GM04504 (cell line): ENCODE measurements at places on chromosomes 16 and 17.
A peak's percentile ranks its signal among the peaks of the same experiment; 100 is the strongest.

GRCh38 chr16:67449336-67449735, 18.4 kb downstream of the HSD11B2 start:
- DNase-seq: no peak

GRCh38 chr17:80883831-80884735, 107.6 kb upstream of the CHMP6 start:
- DNase-seq: no peak

GRCh38 chr17:78130437-78131101, at the start of gene TMC8:
Gene TMC8, plus strand, starts transcription at chr17:78130771. Its CDS starts 818 bp downstream, at chr17:78131589.
- no peak for DNase-seq

- DNase-seq: peak; percentile 71
These were observed 16.3 kb upstream of the CDH15 start for GRCh38 chr16:89155184-89155679.

DNA sequence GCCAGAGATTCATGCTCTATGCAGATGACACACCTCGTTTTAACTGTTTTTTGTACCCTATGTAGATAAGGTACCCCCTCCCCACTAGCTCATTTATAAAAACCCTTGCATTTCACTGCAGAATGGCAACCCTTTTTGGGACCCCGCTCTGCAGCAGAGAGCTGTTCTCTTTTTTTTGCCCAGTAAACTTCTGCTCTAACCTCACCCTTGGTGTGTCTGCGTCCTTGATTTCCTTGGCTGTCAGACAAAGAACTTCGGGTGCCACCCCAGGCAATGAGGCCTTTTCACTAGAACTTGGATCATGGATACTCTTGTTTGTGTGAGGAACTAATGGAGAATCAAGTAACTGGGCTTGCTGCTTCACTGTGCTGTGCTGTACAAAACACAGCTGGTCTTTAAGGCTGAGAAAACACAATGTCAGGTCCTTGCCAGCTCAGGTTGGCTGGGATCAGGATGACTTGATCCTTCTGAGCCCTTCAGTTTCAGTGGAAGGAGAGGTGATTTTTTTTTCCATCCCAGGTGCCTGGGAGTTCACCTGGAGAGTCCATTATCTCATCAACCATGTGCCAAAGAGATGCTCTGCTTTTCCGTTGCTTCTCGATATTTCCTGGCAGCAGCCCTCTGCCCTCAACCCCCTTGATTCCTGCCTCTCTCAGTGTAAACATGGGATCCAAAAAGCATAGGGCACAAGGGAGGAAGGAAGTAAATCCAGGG, 133.2 kb upstream of the FAM20A start:
- no peak for DNase-seq

DNA sequence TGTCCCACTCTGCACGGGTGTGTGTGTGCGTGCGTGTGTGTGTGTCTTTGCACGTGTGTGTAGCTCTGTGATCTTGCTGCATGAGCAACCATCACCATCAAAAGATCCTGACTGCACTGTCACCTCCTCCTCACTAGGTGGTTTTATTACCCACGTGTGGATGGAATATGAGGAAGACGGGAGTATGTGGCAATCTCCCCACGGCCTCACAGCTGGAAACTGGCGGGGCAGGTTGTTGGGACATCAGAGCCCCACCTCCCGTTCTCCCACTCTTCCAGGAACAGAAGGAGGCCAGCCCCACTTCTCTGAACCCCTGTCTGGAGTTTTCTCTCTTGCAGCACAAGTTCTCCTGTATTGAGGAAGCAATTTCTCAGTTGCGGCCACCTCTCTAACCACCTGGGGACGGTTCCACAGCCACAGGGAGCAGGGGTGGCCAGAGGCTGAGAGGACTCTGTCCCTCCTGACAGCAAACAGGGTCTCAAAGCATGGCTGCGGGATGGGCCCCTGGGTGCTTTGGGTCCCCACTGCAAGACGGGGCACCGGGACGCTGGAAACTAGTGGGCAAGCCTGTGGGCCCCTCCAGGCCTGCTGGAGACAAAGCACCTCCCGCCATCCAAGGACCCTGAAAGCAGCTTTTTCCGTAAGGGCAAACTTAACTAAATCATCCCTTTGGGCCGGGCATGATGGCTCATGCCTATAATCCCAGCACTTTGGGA, 27.9 kb upstream of the ATP2C2 start:
- DNase-seq: no peak

DNA sequence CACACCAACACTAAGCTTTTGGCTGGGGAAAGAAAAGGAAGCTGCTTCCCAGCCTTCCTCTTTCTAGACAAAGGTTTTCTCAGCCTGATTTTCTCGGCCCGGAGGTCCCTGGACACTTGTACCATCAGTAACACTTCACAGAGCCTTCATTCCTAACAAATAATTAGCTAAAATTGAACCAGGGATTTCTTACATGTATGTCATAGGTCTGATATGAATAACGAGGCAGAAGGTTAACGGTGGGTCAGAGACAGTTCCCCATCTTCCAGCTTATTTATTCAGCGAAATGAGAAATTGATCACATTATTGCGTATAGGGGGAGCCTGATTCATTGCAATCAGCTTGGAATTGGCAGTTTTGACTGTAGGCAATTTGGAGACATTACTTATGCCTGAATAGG, 142.5 kb downstream of the SALL1 start:
- no peak for DNase-seq

DNA sequence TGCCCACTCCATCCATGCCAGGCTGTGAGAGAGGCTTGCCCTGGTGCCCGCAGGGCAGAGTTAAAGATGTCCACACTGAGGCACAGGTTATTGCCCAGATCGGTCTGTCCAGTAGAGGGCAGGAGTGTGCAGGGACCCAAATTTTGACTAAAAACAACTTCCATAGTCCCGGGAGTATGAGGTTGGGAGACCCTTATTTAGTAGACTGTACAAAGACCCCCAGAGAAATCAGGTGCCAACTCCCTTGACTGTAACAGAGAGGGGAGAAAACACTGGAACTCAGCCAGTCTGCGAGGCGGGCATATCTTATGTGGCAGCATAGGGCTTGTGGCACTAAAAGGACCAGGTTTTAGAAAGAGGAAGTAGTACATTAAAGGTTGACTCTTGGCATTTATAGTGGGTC, 43.4 kb downstream of the HNF1B start:
- no peak for DNase-seq

- peak; percentile 25 for DNase-seq
These were observed 126.6 kb downstream of the ANKRD11 start for GRCh38 chr16:89363621-89364393.

DNA sequence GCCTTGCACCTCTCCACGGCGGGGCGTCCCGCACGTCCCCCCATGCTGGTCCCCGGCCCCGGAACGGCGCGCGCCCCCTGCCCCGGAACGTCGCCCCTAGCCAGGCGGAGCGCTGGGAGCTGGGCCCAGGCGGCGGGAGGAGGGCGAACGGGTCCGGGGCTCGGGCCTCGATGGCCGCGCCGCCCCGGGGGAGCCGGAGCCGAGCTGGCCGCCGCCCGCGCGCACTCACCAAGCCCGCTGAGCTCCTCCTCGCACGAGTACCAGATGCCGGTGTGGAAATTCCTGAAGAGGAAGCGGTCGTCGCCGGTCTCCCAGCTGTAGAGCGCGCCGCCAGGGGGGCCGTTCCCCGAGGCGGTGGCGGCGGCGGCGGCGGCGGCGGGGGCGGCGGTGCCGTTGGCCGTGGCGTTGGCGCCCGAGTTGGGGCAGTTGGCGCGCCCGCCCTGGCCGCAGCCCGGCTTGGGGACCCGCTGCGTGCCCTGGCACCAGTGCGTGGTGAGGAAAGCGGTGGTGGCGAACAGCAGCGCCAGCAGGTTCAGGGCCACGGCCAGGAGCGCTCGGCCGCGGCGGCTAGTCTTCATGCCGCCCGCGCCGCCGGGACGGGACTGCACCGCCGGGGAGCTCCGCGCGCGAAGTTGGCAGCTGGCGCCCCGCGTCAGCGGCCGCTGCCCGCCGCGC, 530 bp downstream of the GSG1L start:
- DNase-seq: no peak

DNA sequence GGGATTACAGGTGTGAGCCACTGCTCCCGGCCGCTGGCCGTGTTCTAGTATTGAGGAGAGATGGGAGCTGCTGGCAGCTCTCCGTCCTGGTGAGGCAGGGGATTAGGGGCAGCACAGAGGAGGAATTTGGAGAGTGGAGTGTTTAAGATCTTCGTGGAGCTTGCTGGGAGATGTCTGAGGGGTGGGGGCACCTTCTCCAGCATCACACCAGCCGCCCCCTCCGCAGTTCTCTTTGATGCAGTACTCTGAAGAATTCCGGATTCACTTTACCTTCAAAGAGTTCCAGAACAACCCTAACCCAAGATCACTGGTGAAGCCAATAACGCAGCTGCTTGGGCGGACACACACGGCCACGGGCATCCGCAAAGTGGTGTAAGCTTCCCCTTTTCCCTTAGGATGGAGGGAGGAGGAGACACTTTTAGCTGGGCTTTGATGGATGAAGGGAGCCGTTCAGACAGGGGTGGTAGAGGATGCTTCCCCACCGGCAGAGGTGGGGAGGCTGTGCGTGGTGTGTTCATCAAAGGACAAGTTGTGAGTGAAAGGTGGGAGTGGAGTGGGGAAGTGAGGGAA, 11.9 kb downstream of the ITGAM start:
- no peak for DNase-seq

GRCh38 chr16:85623997-85624601, 11.0 kb downstream of the GSE1 start:
- DNase-seq: no peak

DNA sequence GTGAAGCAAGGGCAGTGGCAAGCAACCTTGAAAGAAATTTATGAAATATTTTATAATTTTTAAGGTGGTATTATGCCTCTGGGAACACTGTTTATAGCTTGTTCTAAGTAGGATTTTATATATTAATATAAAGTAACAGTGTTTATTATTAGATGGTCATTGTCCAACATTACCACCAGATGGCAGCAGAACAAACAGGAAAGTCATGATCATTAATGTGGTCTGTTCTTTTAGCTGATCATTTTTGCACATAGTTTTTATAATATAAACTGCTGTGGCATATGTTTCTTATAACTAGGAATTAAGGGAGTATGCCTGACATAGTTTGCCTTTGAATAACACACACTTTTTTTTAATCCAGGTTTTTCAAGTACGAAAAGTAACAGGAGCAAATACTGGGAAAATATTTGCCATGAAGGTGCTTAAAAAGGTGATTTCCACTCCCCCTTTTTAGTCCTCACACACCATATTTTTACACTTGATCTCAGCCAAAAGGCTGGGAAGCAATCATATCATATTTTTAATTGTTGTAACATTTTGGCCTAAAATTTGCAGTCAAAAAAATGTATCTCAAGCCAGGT, 21.4 kb downstream of the RPS6KB1 start:
- no peak for DNase-seq

GRCh38 chr16:84207879-84208278, 16.9 kb downstream of the ADAD2 start:
- DNase-seq: no peak

DNA sequence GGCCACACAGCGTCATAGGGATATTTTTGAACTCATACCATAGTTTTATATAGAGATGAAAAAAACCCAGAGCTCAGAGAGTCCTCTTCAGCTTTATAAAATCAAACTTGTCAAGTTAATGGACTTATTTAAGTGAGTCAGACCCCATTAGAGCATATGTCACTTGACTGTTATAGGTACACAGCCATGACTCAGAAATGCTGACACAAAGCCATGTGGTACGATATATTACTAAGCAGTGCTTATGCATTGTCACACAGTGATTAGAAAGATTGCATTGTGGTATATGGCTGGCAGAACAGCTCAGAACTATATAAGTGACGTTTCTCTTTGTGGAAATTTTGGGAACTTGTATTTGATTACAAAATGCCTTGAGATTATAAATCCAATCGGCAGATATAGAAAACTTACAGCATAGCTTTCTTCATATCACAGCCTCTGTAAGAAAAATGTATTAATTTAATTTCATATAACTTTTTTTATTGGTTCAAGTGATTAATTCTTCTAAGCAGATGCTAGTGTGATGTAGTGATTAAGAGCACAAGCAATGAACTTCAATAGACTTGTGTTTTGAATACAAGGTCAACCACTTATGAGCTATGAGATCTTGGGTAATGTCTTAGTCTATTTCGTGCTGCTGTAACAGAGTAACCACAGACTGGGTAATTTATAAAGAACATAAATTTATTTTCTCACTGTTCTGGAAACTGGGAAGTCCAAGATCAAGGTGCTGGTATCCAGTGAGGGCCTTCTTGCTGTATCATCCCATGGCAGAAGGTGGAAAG, 25.8 kb upstream of the GINS3 start:
- peak; percentile 12 for DNase-seq

- no peak for DNase-seq
These were observed 27.4 kb upstream of the SPNS3 start for GRCh38 chr17:4406386-4406785.

DNA sequence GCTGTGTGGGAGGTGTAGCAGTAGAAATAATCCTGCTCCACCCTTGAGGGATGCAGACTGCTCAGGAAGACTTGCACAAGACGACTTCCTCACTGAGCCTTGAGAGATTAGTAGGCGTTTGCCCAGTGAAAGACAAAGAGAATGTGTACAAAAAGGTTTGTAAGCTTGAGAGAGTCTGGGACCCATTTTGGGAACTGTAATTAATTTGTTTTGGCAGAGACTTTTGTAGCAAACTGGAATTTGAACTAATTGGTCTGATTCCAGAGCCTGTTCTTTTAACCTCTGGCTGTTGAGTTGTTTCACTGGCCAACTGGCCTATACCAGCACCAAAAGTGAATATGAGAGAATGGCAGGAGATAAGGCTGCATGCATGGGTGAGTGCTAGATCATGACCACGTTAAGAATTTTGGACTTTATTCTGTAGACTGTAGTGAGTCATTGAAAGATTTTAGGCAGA, 75.5 kb downstream of the AATF start:
- DNase-seq: no peak

- DNase-seq: no peak
These were observed 20.6 kb downstream of the RGS11 start for GRCh38 chr16:255183-255582.

DNA sequence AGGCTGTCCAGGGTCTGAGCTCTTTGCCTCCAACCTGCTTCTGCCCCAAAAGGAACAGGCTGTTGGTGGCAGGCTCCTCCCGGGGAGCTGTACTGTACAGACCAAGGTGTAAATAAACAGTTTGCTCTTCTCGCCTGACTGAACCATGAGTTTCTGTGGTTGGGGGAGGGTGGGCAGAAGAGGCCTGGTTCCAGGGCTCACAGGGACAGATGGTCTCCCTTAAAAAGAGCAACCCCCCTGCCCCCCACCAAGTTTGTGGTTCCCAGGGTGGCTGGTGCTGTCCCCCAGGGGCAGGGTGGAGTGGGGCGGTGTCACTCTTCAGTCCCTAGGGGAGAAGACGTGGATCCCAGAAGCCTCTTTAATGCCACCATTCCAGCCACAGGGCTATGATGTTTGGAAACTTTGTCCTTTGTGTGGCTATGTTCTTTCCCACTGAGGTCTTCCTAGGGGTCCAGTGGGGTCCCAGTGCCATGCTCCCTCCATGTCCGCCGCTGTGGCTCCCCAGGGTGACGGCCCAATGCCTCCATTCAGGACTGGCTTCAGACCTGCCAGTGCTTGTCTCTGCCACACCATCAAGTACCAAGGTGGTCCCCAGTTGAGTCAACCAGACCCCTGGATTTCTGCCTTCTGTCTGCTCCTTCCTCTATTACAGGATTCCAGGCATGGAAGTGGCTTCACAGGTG, 146.7 kb downstream of the RAB11FIP4 start:
- DNase-seq: no peak

GRCh38 chr17:29614349-29615047, 8.2 kb downstream of the CORO6 start:
- no peak for DNase-seq

- DNase-seq: no peak
These were observed 8.5 kb downstream of the KRTAP1-5 start for GRCh38 chr17:41018541-41018940.

GRCh38 chr17:44546671-44547606, 10.3 kb upstream of the FZD2 start:
- DNase-seq: no peak
